D721Med (cell line): ENCODE measurements at places on chromosomes 2 and 18.

- peak; percentile 81 for DNase-seq
Observed at GRCh38 chr2:231364961-231365810, 30.3 kb upstream of the B3GNT7 start.

DNA sequence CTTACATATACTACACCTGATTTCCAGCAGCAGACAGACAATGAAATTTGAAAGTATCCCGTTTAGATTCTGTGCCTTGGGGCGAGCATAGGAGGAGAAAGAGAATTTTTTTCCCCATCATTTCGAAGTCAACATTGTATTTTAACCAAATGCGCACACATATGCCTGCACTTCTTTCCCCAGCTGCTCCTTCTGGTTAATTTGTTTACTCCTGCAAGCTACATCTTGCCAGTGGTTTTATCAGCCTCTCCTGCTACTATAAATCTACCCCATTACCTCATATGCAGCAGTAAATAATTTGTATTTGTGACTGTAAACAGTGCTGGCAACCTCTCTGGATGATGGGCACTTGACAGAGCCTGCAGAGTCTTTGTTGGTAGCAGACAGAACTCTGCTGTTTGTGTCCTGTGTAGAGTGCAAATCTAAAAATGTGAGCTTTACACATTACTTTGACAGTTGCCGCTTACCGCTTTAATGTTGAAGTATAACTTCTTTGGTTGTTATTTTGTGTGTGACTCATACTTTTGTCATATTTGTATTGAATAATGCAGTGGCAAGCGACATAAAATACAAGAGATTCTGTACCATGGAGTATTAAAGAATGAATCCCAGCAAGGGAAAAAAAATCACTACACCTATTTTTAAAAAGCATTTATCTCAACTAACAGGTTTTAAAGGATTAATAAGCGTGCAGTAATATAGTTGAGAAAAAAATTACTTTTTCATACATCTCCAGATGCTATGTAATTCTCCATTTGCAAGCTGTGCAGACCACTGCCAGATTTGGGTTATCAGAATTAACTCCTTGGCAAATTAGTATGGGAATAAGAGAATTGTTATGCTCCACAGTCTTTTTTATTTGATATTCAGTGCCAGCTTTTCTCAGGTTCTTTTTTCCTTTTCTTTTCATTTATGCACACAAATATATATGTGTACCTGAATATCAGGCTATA is 536.8 kb downstream of the XIRP2 start:
- no peak for DNase-seq

DNA sequence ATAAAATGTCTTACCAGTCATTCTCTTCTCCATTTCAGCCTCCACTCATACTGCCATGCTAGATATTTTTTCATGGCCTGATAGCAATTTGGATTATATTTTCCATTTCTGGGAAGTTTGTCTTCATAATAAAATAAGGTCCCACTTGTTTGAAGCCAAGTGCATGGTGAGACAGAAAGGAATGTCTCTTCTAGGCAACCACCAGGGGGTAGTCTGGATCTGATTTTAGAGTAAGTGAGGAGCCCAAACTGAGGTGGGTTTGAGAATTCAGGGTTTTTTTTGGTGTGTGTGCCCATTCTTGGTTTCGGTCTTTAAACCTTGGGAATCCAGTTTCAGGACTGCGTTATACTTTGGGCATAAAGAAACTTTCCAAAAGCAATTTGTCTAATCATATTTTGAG is 315.5 kb downstream of the RPRM start:
- peak; percentile 17 for DNase-seq

DNA sequence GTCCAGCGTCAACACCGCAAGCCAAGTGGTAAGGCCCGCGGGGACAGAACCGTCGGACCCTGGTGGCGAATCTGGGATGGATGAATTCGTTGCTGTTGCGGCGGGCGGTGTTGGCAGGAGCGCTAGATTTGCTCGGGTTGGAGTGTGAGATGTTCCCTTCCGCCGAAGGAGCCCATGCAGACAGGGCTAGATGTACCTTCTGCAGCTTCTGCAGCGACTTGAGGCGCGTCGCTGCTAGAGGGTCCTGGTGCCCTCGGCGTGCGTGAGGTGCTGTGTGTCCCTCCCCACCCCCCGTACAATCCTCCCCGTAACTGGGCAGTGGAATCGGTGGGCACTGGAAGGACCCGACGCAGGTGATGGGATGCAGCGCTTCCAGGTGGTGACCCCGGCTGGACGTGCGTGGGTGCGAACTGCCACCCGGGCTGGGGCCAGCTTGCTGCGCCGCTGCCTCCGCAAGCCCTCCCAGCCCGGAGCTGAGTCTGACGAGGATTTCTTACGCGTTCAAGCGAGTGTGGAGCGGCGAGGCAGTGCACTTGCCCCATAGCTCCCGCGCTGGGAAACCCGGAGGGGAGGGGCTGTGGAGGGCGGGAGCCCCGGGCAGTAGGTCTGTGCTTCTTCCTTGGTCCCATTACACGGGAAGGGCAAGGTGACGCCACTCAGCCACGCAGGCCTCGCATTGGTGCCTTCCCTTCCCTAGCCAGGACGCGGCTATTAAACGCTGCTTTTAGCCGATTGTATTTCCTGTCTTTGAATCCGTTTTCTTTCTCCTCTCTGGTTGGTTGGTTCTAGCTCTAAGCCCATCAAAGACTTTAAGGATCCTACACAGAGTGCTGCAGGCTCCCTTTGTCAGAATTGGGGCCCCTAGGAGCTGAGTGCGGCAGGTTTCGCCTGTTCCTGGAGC is 34.2 kb downstream of the CHRNA1 start:
- DNase-seq: peak; percentile 27

- DNase-seq: no peak
Observed at GRCh38 chr2:233290051-233290845, 17.4 kb upstream of the SAG start.

DNA sequence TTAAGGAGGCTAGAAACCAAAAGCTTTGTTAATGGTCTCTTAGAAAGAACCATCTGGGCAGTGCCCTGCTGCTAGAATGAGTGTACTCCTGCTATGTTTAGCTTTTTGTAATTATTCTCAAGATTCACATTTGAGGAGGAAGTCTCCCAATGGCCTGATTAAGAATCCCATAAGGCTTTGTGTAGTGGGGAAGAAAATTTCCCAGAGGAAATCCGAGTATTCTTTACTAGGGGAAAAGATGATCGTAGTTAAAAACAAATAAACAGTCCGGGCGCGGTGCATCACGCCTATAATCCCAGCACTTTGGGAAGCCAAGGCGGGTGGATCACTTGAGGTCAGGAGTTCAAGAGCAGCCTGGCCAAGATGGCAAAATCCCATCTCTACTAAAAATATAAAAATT is 117.9 kb downstream of the PTRHD1 start:
- no peak for DNase-seq

DNA sequence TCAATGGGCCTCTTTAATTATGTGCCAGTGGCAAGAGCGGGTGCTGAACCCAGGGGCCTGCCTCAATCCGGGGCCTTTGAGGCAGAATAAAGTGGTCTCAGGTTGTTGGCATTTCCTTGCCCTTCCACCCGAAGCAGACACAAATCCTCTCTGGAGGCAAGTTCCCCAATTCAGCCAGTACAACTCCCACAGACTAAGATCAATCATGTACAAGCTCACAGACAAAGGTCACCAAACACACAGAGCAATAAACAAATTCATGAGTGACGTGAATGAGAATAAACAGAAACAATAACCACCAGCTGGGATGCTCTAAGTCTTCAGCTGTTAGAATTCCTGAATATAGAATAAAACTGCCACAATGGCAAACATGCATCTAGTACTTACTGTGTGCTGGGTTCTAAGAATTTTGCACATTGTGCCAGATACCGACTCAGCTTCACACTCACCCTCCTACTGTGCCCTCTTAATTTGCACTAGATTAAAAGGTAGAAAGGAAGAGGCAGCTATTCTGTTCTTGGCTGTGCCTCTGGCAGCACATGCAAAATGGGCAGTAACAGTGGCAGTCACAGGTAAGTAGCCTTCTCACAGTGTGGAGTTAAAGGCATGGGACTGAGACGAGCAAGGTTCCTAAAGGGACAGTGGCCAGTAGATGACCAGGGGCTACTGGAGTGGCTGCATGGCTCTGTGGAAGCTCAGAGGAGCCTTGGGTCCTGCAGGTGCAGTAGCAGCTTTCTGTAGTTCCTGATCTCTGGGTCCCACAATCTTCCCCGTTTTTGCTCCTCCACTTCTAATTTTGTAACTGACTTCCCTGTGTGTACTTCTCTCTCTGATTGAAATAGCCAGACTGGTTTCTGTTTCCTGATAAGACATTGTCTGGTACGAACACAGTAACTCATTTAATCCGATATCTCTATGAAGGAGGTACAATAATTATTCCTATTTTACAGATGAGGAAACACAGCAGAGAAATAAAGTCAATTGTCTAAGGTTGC is 34.6 kb upstream of the IL1B start:
- no peak for DNase-seq

GRCh38 chr2:18837240-18837639 is 247.9 kb upstream of the NT5C1B start:
- DNase-seq: no peak
